ENCODE measurements at places on chromosomes 4 and X.

- DNase-seq = no peak
Measured at GRCh38 chr4:61440321-61440720, 240.2 kb downstream of the ADGRL3 start.

DNA sequence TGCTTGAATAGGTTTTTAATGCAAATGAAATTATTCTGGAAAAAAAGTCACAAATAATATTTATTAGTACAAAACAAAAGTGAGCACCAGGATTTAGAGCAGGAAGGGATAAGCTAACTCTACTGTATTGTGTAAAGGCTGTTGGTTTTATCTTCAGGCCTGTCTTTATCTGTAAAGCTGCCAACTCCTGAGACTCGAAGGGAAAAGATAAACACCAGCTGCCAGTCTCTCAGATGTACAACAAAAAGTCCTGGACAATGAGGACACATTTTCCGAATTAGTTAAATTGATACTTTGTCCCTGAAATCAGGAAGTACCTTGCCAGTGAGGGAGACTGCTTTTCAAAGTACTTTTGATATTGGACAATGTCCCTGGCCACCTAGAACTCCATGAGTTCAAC lies 8.8 kb downstream of the DDX60 start:
- DNase-seq = peak; percentile 68

DNA sequence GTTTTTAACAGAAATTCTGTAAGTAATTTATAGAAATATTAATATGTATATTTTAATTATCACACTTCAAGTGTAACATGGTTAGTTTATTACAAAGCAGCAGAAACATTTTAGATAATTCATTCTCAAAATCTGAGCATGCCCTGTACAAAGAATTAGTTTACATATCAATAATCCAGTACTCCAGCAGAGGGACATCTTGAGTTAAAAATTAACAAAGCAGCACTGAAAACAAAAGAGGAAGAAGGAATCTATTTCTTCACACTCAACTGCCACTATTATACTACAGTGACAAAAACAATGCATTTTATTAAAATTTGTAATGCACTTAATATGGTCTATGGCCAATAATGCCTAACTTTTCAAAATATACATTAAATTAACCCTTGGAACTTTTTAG lies 179.1 kb upstream of the KLHL4 start:
- DNase-seq = no peak

- no peak for DNase-seq
Measured at GRCh38 chr4:170202721-170203120, 113.0 kb upstream of the AADAT start.

DNA sequence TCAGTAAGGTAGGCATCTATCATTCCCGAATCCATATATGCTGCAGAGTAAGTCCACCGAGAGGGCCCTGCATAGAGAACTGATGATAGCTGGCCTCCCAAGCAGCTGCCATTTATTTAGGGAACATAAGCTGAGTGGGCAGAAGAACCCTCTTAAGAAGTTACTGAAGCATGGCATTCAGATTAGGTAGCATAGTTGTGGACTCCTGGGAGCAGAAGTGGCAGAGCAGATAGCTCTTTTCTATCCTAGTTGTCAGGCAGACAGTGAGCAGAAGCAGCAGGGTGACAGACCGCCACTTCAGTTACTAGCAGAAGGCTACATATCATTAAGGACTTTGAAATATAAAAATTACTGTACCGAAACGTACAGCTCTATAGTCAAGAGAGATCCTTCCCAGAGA lies 454.7 kb downstream of the PPP4R3C start:
- no peak for DNase-seq

- DNase-seq = no peak
Measured at GRCh38 chr4:55397126-55397436, 1.3 kb downstream of the TMEM165 start.

DNA sequence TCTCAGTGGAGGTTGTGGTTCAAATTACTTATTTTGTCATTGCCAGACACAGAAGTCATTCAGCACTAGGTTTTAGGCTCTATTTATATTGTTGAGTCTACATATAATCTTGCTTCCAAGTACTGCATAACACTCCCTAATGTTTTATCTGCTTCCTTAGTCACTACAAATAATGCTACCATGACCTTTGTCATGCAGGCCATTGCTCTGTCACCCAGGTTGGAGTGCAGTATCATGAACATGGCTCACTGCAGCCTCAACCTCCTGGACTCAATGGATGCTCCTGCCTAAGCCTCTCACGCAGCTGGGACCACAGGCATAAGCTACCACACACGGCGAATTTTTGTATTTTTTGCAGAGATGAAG lies 23.5 kb upstream of the PDZD4 start:
- no peak for DNase-seq

All from COR-L47 (cell line).